ENCODE measurements at places on chromosomes 5 and 9. TPM values are rescaled to one million over a fixed set of nuclear protein-coding genes. Genes with fewer than 3 reads are reported as not detected.

DNA sequence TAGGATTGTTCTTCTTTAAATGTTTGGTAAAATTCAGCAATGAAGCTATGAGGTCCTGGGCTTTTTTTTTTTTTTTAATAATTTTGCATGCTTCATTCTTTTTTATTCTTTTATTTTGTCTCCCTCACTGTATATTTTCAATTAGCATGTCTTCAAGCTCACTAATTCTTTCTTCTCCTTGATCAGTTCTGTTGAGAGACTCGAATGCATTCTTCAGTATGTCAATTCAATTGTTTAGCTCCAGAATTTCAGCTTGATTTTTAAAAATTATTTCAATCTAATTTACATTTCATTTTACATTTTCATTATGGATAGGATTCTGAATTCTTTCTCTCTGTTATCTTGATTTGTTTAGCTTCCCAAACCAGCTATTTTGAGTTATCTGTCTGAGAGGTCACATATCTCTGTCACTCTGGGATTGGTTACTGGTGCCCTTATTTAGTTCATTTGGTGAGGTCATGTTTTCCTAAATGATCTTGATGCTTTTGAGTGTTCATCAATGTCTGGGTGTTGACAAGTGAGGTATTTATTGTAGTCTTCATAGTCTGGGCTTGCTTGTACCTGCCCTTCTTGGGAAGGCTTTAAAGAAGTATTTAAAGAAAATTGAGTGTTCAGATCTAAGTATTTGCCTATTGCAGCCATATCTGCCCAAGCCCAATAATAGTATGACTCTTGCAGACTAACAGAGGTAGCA lies 9.1 kb downstream of the LURAP1L start:
- no peak for DNase-seq

DNA sequence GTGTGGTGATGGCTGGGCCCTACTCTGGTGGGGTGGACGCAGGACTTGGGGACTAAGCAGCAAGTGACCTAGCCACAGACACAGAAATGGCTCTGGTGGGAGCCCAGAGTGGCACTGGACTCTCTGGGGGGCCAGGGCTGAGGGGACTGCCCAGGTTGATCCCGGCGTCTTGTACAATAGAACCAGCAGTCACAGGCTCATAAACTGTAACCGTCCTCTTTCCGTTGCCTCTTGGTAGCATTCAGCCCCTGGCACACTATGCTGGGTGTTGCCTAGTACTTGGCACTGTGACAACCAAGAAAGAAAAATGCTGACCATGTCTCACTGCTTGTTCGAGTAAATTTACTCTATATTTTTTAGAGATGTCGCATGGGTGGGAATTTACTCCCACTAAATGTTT lies 80.5 kb downstream of the DAB2IP start:
- DNase-seq: no peak

DNA sequence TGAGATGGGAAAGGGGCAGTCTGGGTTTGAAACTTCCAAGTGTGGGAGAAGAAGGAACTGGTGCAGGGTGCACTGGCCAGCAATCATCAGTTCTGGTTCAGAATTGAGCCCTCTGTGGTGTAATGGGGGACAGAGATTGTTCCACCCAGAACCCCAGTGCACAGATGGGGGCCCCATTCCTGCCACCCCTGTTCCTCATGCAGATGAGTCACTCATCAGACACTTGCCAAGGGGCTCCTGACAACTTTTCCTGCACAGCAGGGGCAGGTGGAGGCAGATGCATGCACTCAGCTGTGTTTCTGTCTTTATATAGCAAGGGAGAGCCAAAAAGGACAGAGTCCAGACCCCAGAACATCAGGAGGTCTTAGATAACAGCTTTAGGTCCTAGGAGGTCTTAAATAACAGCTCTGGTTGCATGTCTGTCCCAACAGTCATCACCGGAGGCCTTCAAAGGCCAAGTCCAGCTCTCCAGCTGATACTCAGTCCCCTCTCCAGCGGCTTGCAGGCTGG lies 252.9 kb downstream of the HSPA4 start:
- DNase-seq: no peak

DNA sequence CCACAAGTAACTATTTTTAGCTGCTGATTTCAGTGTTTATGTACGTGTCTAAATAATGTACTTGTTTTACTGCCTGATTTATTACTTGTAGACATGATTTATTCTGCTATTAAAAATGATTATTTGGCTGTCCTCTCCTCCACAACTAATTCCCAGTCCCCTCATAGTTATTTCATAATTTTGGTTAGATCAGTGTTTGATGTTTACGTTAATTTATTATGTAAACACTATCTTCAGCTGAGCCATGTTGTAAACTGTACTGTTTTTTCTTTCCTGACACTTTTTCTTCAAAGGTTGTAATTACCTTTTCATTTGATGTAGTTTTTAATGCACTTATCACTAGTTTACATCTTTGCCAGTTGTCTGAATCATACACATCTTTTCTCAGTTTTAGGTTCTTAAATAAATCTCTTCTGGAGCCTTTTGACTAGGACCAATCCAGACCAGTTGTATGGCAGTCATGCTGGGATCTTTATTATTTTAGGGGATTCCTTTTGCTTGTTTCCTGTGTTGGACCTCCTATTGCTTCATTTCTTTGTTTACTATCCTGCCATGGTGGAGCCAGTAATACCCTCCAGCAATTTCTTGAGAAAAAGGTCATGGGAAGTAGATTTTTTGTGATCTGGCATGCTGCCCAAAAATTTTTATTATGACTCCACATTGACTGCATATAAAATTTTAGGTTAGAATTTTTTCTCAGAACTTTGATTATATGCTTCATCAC lies 16.1 kb downstream of the AP3S1 start:
- no peak for DNase-seq

MRPL50 gene
- 4.8 TPM for polyA plus RNA-seq

FRMD3 gene
- polyA plus RNA-seq: 4.2 TPM
